ENCODE measurements at places on chromosomes 13 and 19. TPM values are rescaled to one million over a fixed set of nuclear protein-coding genes. Genes with fewer than 3 reads are reported as not detected.

The INSL3 gene
- not detected for total RNA-seq

The RUBCNL gene
- not detected for total RNA-seq

- DNase-seq = no peak
These were observed 13.5 kb upstream of the RXFP2 start for GRCh38 chr13:31725841-31726240.

DNA sequence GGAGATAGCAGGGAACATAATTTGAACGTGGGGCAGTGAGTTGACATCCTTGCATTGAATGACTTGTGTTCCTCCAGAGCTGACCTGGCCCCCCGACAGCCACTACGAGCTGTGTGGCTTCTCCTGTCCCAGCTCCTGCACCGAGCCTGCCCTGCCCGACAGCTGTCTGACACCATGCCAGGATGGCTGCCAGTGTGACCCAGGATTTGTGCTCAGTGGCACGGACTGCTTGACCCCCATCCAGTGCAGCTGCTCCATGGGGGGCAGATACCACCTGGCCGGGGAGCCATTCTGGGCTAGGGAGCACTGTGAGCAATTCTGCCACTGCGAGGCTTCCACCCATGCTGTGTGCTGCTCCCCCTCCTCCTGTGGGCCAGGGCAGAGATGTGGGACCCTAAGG, 29.2 kb upstream of the FXYD3 start:
- no peak for DNase-seq

GRCh38 chr13:113545931-113546516, 38.5 kb upstream of the TFDP1 start:
- DNase-seq = no peak

GRCh38 chr19:5933391-5934068, 19.5 kb downstream of the CAPS start:
- DNase-seq = no peak

DNA sequence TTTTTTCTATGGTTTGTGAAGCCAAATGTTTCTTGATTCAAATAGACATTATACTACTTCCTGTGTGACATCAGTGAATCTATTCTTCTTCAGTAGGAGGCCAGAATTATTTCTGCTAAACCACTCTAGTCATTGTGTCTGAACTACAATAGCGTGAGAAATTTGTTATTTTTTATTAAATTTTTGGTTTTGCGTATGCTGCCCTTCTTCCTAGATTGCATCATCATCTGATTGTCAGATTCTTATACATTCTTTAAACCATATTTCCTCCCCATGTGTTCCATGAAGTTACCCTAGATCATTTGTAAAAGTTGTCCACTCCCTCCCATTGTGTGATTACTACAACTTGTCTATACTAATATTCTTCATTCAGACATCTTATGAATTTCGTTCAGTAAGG, 187.8 kb upstream of the SPRY2 start:
- no peak for DNase-seq

GRCh38 chr13:27556109-27556508, 64.2 kb downstream of the LNX2 start:
- peak; percentile 78 for DNase-seq

- DNase-seq = peak; percentile 12
These were observed 951 bp upstream of the MTUS2 start for GRCh38 chr13:28819046-28819730.

DNA sequence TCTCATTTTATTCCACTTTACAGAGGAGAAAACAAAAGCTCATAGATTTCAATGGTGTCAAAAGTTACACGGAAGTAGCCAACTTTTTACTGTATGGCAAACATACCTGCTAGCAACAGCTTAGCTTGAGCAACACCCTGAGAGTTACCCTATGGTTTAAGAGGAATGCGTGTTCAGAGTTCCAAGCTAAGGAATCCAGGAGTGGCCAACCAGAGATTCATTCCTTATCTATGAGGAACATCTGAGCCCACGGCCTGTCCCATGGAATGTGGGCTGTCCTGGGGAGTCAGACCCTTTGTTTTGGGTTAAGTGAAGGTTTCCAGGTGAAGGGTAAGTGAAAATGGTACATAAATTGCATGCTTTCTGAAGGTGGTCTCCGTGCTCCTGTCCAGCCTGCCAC, 67.5 kb downstream of the STARD13 start:
- DNase-seq = peak; percentile 71

- DNase-seq = no peak
These were observed 711.6 kb upstream of the SLITRK6 start for GRCh38 chr13:86510792-86511191.

- DNase-seq = no peak
These were observed 78.8 kb downstream of the MAP4K1 start for GRCh38 chr19:38538793-38539528.

DNA sequence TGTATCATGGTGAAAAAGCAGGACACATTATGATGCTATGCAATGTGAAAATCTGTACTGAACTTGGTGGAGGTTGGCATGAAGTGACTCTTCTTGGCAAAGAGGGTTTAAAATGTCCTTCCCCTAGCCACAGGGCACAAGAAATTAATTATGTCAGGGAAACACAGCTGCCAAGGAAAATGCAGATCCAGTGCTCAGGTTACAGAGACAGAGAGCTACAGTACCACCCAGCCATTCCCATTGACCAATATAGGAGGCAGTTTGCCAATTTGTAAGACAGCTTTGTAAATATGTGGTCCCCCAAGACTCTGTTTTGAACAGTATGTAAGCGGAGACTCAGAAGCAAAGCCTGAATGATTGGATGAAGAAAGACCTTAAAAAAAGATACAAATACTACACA, 69.4 kb upstream of the KLF12 start:
- peak; percentile 47 for DNase-seq

GRCh38 chr13:45817833-45818232, 33.7 kb downstream of the SIAH3 start:
- no peak for DNase-seq

- DNase-seq = peak; percentile 9
These were observed 897 bp downstream of the ETHE1 start for GRCh38 chr19:43525836-43526771.

GRCh38 chr19:33629826-33630375, 8.1 kb downstream of the CHST8 start:
- no peak for DNase-seq

GRCh38 chr19:15436826-15437110, 13.0 kb downstream of the WIZ start:
- no peak for DNase-seq

DNA sequence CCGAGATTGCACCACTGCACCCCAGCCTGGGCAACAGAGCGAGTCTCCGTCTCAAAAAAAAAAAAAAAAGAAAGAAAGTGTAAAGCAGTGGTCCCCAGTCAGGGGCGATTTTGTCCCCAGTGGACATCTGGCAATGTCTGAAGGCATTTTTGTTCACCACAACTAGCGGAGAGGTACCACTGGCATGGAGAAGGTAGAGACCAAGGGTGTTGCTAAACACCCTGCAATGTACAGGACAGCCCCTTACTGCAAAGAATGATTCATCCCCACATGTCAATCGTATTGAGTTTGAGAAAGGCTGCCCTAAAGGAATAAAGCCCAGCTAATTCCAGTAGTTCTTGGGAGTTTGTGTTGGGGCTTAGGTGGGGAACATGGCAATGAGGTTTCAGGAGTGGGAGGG, 38.7 kb downstream of the CYP4F2 start:
- DNase-seq = no peak
